Heart right ventricle (tissue), 16 donors: ENCODE measurements at places on chromosomes 5 and 9. TPM values are rescaled to one million over a fixed set of nuclear protein-coding genes. Genes with fewer than 3 reads are reported as not detected.

DNA sequence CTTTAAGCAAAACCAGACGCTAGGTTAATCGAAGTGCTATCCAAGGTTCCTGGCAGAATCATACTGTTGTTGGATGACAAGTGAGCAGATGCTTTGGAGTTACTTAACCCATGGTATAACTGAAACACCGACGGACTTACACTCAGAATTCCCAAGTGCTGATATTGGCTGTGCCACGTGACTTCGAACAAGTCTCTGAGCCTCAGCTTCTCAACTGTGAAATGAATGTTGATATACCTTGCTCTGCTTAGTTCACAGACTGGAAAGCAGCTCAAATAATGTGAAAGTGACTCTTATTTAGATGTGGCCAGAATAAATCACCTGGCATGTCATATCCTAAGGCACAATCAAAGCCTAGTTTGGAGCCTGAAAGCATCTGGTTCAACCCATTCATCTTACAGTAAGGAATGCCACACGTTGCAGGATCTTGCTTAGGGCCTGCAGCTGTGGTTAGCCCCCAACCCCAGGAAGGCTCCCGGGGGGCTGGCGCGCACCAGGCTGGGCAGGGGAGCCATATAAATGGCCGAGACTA lies 759 bp downstream of the GEMIN5 start:
- DNase-seq = no peak
- peaks cover 19% of the 10 kb centered on the region for H3K36me3 ChIP-seq
- H3K27me3 ChIP-seq = no peaks in the 10 kb centered on the region
- H3K27ac ChIP-seq = peak overlapping the region; percentile 87

- no peak overlapping the region for H3K4me3 ChIP-seq
- H3K27me3 ChIP-seq = no peaks in the 10 kb centered on the region
- H3K4me1 ChIP-seq = no peaks in the 10 kb centered on the region
- DNase-seq = no peak
- peaks cover 43% of the 10 kb centered on the region for H3K36me3 ChIP-seq
- no peak overlapping the region for H3K27ac ChIP-seq
These were observed 26.6 kb downstream of the SLF1 start for GRCh38 chr5:94645053-94645452.

Gene FBXL17
- total RNA-seq = 40.6 TPM

Gene GOLGA1
- total RNA-seq = 18.2 TPM

Gene IER5L
- 1.2 TPM for total RNA-seq
